Thymus (tissue), 14 donors: ENCODE measurements at places on chromosomes 3 and 15. TPM values are rescaled to one million over a fixed set of nuclear protein-coding genes. Genes with fewer than 3 reads are reported as not detected.
A peak's percentile ranks its signal among the peaks of the same experiment; 100 is the strongest.

DNA sequence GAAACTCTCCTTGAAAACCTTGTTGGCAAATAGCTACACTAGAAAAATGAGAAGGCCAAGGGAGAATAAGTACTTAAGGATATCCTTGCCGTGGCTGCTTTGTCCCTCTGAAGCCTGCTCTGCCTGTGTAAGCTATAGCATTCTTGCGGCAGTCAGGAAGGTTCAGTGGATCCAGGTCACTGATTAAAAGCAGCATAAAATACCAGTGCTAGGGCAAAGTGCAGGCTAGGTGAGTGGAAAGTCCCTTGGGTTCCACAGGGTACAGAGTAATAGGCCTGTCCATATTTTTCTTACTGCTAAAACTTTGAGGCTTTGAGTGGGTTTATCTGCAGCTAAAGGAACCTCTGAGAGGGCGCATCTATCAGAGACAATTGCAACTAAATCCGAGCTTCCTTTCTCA, 10.3 kb downstream of the CXCR6 start:
- DNase-seq = no peak
- peaks cover 15% of the 10 kb centered on the region for H3K4me1 ChIP-seq
- H3K4me3 ChIP-seq = no peak overlapping the region
- peaks cover 88% of the 10 kb centered on the region for H3K36me3 ChIP-seq
- no peaks in the 10 kb centered on the region for H3K27me3 ChIP-seq

DNA sequence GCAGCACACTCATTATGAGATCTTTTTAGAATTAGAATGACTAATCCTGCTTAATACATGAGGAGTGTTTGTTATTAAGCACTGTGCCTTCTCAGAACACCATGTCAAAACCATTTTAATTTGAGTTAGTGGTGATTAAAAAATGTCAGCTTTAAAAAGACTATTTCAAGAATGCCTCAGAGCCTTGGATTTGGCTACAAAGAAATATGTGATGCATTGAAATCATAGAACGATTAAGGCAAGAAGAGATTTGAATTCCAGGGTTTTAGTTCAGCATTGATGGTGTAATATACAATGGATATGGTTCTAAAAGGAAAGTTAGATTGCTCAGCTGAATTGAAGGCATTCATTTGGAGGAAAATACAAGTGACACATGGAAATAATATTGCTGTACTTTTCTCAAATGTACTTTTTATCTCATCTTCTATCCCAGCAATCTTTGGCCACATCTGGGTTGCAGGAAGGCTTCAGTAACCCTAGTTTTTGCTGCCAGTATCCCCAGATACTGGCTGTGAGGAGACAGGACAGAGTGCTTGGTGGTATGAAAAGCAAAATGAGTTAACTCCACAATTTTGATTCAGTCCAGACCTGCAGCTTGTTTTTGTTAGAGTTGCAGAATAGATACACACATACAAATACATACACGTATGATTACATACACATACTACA, 303.8 kb downstream of the CLSTN2 start:
- H3K27me3 ChIP-seq = no peaks in the 10 kb centered on the region
- no peaks in the 10 kb centered on the region for H3K36me3 ChIP-seq
- DNase-seq = no peak
- no peaks in the 10 kb centered on the region for H3K4me1 ChIP-seq

GRCh38 chr3:40511031-40511718, 5.3 kb downstream of the ZNF620 start:
- H3K27ac ChIP-seq = no peak overlapping the region
- DNase-seq = no peak
- H3K36me3 ChIP-seq = peaks cover 3% of the 10 kb centered on the region
- no peaks in the 10 kb centered on the region for H3K27me3 ChIP-seq
- no peaks in the 10 kb centered on the region for H3K4me1 ChIP-seq

- no peak for DNase-seq
- H3K4me1 ChIP-seq = no peaks in the 10 kb centered on the region
- H3K4me3 ChIP-seq = no peak overlapping the region
Measured at GRCh38 chr3:58839187-58839586, 172.6 kb upstream of the FAM3D start.

DNA sequence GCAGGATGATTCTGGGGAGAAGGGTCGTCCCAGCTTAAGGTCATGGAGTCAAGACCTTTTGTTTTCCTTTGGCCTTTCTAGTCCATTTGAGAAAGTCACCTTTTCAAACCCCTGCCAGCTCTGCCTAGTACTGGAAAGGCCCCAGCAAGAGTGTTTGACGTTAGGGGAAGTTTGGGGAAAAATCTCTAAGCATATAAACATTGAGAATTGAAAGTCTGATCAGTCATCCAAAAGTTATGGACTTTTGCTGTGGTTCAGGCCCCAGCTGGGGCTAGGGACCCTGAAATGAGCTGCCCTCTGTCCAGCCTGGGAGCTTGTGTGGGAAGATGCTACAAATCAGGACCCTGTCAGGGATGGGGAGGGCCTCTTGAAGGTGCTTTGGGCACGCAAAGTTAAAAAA, 21.6 kb downstream of the SLC6A6 start:
- H3K27ac ChIP-seq = no peak overlapping the region
- H3K27me3 ChIP-seq = no peaks in the 10 kb centered on the region
- no peaks in the 10 kb centered on the region for H3K36me3 ChIP-seq

DNA sequence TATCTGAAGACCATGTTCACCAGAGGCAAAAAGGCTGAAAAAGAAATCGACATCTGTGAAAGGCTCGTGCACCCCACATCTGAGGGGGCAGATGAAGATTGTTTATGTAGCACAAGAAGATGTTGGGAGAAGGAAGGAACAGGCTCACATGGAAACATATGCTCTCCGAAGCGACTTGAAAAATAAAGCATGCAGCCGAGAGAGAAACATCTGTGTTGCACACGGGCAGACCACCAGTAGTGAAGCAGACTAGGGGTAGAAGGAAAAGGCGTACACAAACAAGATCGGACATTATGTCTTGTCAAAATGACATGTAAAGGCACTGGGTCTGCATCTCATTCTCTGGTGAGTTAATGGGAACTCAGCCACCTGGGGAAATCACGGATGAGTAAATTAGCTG, 356.5 kb downstream of the ZIC4 start:
- no peak overlapping the region for H3K4me3 ChIP-seq
- H3K27me3 ChIP-seq = no peaks in the 10 kb centered on the region
- H3K27ac ChIP-seq = no peak overlapping the region
- H3K4me1 ChIP-seq = no peaks in the 10 kb centered on the region
- H3K36me3 ChIP-seq = no peaks in the 10 kb centered on the region

GRCh38 chr15:35054380-35054779, 30.7 kb downstream of the NANOGP8 start:
- H3K36me3 ChIP-seq = no peaks in the 10 kb centered on the region
- no peaks in the 10 kb centered on the region for H3K27me3 ChIP-seq
- no peak overlapping the region for H3K4me3 ChIP-seq

GRCh38 chr3:147890114-147890513, 480.9 kb downstream of the ZIC1 start:
- DNase-seq = no peak
- H3K27me3 ChIP-seq = no peaks in the 10 kb centered on the region
- no peaks in the 10 kb centered on the region for H3K36me3 ChIP-seq

DNA sequence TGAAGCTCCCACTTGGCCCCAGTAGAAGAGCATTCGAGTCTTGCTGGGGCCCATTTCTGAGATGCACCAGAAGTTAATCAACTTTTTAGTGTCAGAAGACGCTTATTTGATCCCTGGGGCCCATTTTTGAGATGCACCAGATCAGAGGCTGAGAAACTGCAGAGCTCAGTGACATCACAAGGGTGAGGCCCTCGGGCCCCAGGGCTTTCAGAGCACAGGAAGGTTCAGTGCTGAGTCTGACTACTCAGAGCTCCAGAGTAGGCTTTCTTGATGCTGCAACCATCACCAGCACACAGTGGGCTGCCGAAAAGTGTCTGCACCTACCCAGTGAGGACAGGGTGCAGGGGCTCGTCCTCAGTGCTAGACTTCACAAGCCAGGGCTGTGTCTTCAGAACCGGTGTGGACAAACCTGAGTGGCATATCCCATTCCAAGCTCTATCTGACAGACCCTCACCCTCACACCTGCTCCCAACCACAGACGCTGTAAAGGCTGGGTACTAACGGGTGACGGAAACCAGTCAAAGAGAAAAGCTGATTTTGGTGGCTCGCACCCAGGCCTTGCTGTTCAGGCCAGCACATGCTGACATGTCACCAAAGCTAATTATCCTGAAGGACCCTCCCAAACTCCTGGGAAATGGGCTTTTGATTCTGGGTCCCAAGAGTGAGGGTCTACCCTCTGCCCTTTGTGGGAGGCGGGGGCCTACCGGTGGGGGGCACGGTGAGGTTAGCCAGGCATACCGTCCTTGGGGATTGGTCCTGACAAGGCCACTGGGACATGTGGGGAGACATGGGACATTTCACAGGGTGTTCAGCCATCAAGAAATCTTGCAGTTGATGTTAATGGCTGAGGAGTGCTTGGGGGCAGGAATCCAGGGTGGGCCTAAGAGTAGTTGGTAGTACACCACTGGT, 83.0 kb downstream of the PDCD6IP start:
- no peak overlapping the region for H3K4me3 ChIP-seq
- no peak overlapping the region for H3K27ac ChIP-seq
- H3K4me1 ChIP-seq = no peaks in the 10 kb centered on the region
- no peaks in the 10 kb centered on the region for H3K36me3 ChIP-seq

GRCh38 chr15:61050844-61051568, 178.1 kb downstream of the RORA start:
- H3K36me3 ChIP-seq = no peaks in the 10 kb centered on the region
- H3K4me1 ChIP-seq = no peaks in the 10 kb centered on the region
- H3K27ac ChIP-seq = no peak overlapping the region
- no peak overlapping the region for H3K4me3 ChIP-seq

DNA sequence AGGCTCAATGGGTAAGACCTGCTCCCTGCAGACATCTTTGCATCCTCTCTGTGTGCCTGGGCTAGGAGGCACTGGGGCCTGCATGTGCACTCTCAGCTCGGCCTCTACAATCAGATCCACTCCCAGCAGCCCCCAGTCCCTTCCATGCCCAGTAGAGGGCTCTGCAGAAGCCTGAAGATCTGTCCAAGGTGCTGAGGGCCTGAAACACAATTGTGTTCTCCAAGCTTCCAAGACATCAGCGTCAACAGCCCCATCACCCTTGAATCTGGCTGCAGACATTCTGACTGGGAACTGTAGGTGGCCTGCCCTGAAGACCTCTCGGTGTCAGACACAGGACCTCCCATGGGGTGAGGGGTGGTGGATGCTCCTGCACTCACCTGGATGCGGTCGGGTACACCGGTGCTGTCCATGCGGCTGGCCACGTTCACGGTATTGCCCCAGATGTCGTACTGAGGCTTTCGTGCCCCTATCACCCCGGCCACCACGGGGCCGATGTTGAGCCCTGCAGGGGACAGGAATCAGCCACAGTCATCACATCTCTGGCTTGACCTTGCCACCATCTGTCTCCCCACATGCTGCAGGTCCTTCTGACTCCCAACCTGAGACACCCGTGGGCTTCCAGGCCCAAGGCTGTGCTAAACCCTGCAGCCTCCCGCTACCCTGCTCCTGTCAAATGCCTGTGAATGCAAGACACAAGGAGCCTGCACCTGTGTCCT, 84.7 kb downstream of the SEC22A start:
- peak; percentile 23 for DNase-seq
- H3K4me1 ChIP-seq = no peaks in the 10 kb centered on the region
- H3K27me3 ChIP-seq = no peaks in the 10 kb centered on the region
- no peak overlapping the region for H3K4me3 ChIP-seq
- H3K27ac ChIP-seq = no peak overlapping the region

DNA sequence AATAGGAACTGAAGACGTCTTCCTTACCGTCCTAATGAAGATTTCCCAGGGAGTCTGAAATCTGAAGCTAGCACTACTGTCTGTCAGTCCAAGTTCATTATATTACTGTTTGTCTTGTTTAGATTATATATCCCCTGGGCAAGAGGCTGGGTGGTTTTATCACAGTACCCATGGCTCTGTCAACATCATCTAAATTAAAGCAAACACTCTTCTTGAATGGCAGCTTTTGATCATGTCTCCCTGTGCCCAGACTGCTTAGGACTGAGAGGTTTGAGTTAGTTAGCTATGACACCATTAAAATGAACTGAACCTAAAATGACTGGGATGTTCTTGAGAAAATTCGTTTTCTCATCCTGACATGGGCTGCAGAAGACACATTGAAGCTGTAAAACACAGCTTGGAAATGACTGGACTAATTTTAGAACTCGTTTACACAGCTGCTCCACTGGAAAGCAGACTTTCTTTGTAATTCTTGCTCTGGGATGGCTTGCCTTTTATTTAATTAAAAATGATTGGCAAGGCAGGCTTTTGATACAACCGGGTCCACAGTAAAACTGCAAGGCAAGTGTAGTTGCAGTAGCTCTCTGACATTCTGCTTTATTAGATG, 243.5 kb downstream of the MFSD1 start:
- no peak for DNase-seq
- no peaks in the 10 kb centered on the region for H3K4me1 ChIP-seq
- H3K36me3 ChIP-seq = no peaks in the 10 kb centered on the region
- H3K27me3 ChIP-seq = no peaks in the 10 kb centered on the region
- no peak overlapping the region for H3K27ac ChIP-seq

- H3K4me3 ChIP-seq = no peak overlapping the region
- peaks cover 12% of the 10 kb centered on the region for H3K4me1 ChIP-seq
- DNase-seq = no peak
- no peaks in the 10 kb centered on the region for H3K36me3 ChIP-seq
Measured at GRCh38 chr3:194053136-194053535, 82.8 kb upstream of the HES1 start.

- no peak overlapping the region for H3K4me3 ChIP-seq
- H3K27me3 ChIP-seq = no peaks in the 10 kb centered on the region
- no peak for DNase-seq
- H3K27ac ChIP-seq = no peak overlapping the region
Measured at GRCh38 chr3:101243285-101244211, 76.8 kb downstream of the IMPG2 start.

DNA sequence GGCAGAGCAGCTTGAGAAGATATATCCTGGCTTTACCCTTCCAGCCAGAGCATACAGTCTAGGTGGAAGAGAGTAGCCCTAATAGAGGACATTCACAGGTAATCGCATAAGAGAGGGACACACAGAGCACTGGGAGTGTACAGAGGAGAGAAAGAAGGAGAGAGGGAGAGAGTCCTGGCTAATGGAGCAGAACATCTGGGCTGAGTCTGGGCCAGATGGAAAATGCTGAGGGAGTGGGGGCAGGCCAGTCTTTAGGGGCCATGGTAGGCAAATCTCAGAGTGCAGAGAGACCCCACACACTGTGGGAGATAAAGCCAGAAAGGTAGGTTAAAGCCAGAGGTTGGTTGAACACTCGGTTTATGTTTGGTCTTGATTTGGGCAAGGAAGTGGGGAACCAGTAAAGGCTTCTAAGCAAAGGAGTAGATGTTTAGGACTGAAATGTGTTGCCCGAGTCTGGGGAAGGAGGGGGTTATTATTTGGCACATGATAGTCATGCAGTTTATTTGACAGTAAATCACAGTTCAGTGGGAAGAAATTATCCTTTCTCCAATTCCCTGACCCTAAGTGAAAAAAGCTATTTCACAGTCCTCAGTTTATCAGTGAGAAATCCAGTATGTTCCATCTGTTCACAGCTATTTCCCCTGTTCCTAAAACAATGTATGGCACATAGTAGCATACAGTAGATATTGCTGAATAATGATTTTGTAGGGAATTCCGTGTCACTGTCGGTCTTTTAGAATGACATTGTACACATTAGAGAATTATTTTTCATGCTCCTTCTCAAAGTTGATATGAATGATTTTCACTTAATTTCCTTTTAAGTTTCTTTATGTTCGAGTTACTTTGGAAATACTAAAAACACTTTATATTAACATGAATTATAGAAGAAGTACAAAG, 45.7 kb downstream of the PDHB start:
- no peaks in the 10 kb centered on the region for H3K27me3 ChIP-seq
- no peak for DNase-seq
- H3K27ac ChIP-seq = no peak overlapping the region
- H3K4me1 ChIP-seq = no peaks in the 10 kb centered on the region

C15orf62 gene
- polyA plus RNA-seq = 1.8 TPM

GOLGA8S gene
- 0.23 TPM for polyA plus RNA-seq

NGRN gene
- 55.4 TPM for polyA plus RNA-seq

GOLGA8R gene
- polyA plus RNA-seq = 0.73 TPM

SKOR1 gene
- polyA plus RNA-seq = 0.46 TPM

PLSCR5 gene
- polyA plus RNA-seq = 0.21 TPM

FGF12 gene
- 1.1 TPM for polyA plus RNA-seq

ZNF619 gene
- polyA plus RNA-seq = 1.3 TPM

GOLGA6L4 gene
- polyA plus RNA-seq = 12.0 TPM
